ENCODE measurements at places on chromosomes 4 and X.

DNA sequence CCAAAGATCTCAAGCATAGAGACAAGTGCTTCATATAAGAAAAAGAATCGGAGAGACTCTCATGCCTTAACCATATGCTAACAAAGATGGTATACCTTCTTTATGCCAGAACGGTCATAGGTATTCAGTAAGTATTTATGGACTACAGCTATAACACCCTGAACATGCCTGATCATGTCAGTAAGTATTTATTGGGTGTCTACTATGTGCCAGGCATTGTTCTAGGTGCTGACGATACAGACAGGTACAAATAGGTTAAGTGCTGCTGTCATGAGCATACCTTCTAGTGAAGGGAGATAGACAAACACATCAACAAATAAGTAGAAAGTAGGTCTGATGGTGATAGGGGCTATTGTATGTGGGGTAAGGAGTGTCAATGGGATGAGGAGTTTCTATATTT is 9.5 kb upstream of the MID1 start:
- DNase-seq, result no peak
- H3K4me3 ChIP-seq, result no peak overlapping the region
- no peak overlapping the region for H3K27ac ChIP-seq
- H3K4me1 ChIP-seq, result no peaks in the 10 kb centered on the region
- no peaks in the 10 kb centered on the region for H3K36me3 ChIP-seq
- H3K27me3 ChIP-seq, result no peaks in the 10 kb centered on the region

GRCh38 chrX:154097003-154097588 is 421 bp downstream of the MECP2 start:
- no peaks in the 10 kb centered on the region for H3K36me3 ChIP-seq
- H3K27me3 ChIP-seq, result no peaks in the 10 kb centered on the region
- H3K4me3 ChIP-seq, result peak overlapping the region; percentile 64
- peaks cover 15% of the 10 kb centered on the region for H3K4me1 ChIP-seq

DNA sequence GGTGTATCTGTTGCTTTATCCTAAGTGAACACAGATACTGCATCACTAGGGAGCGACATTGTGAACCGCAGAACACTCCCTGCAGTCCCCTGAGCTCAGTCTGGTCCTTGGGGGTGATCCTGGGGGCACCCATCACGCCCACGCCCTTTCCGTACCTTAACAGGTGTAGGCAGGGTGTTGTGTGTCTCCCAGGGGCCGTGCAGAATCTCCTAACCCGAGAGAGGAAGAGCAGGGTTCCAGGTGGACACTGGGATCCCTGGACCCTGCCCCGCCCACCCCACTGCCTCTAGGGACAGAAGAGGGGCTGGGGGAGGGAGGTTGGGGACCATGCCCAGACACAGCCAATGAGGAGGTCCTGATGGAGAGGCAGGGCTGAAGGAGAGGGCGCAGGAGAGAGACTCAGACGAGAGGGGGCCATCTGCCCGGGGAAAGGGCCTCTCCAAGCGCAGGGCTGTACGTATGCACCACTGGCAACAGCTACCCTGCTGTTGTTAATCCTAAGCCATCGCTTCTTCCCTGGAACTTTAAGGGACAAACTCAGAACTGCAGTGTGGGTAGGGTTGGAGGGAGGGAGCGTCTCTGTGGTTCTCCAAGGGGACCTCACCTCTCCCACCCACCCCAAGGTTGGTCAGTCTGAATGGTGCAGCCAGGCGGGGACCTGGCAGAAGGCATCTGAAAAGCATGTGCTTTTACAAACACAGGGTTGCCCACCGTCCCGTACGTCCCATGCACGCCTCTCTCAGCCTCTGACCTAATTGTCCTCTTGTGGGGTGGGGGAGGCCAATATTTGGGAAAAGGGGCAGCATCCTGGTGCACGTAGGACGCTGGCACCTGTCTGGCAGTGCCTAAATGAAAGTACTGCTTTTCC is 2.5 kb downstream of the P2RY8 start:
- no peak for DNase-seq
- no peaks in the 10 kb centered on the region for H3K27me3 ChIP-seq
- no peak overlapping the region for H3K27ac ChIP-seq
- no peaks in the 10 kb centered on the region for H3K4me1 ChIP-seq
- H3K36me3 ChIP-seq, result no peaks in the 10 kb centered on the region

- no peak overlapping the region for H3K27ac ChIP-seq
- DNase-seq, result no peak
- no peak overlapping the region for H3K4me3 ChIP-seq
- H3K27me3 ChIP-seq, result no peaks in the 10 kb centered on the region
- H3K36me3 ChIP-seq, result no peaks in the 10 kb centered on the region
- H3K4me1 ChIP-seq, result no peaks in the 10 kb centered on the region
These were observed 604.6 kb downstream of the PCDH7 start for GRCh38 chr4:31324814-31325213.

DNA sequence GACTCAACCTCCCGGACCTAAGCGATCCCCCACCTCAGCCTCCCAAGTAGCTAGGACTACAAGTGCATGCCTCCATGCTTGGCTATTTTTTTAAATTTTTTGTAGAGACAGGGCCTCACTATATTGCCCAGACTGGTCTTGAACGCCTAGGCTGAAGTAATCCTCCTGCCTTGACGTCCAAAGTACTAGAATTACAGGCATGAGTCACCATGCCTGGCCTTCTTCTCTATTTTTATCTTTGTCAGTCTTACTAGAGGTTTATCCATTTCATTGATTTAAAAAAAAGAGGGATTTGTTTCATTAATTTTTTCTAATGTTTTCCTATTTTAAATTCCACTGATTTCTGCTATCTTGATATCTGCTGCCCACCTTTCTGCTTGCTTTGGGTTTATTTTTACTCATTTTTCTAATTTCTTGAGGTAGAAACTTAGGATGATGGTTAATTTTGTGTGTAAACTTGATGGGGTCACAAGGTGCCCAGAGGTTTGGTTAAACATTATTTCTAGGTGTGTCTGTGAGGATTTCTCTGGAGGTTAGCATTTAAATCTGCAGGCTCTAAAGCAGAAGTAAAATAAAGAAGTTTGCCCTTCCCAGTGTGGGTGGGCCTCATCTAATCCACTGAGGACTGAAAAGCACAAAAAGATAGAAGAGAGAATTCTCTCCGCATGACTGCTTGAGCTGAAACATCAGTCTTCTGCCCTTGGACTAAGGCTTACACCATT is 116.2 kb upstream of the DCLK2 start:
- no peaks in the 10 kb centered on the region for H3K4me1 ChIP-seq
- DNase-seq, result peak; percentile 59
- H3K4me3 ChIP-seq, result no peak overlapping the region
- H3K36me3 ChIP-seq, result no peaks in the 10 kb centered on the region
- no peak overlapping the region for H3K27ac ChIP-seq
- H3K27me3 ChIP-seq, result no peaks in the 10 kb centered on the region

DNA sequence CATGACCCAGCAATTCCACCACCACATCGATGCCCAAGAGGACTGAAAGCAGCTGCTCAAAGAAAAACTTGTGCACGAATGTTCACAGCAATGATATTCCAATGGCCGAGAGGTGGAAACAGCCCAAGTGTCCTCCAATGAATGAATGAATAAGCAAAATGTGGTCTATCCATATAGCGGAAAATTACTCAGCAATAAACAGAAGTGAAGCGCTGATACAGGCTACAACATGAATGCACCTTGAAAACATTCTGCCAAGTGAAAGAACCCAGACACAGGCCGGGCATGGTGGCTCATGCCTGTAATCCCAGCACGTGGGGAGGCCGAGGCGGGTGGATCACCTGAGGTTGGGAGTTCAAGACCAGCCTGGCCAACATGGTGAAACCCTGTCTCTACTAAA is 5.2 kb upstream of the SLC2A9 start:
- no peaks in the 10 kb centered on the region for H3K27me3 ChIP-seq
- peaks cover 9% of the 10 kb centered on the region for H3K4me1 ChIP-seq
- no peak overlapping the region for H3K27ac ChIP-seq
- H3K4me3 ChIP-seq, result no peak overlapping the region
- no peaks in the 10 kb centered on the region for H3K36me3 ChIP-seq
